ENCODE measurements at places on chromosomes 1 and 21.
A peak's percentile ranks its signal among the peaks of the same experiment; 100 is the strongest.

DNA sequence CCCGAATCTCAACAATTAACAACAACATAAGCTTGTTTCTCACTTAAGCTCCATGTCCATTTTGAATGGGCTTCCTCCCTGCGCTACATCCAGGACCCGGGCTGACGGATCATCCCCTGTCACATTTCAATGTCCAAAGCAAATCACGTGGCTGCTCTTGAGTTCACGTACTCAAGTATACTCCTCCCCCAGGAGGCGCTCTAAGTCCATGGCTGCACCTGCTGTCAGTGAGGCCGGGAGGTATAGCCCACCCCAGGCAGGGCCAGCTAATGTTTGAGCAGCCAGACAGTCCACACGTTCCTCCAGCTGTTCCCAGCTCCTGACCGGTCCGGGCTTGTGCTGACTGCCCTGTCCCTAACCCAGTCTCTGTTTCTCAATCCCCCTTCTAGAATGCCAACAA is 220.8 kb downstream of the SLC35F3 start:
- DNase-seq, result peak; percentile 11

DNA sequence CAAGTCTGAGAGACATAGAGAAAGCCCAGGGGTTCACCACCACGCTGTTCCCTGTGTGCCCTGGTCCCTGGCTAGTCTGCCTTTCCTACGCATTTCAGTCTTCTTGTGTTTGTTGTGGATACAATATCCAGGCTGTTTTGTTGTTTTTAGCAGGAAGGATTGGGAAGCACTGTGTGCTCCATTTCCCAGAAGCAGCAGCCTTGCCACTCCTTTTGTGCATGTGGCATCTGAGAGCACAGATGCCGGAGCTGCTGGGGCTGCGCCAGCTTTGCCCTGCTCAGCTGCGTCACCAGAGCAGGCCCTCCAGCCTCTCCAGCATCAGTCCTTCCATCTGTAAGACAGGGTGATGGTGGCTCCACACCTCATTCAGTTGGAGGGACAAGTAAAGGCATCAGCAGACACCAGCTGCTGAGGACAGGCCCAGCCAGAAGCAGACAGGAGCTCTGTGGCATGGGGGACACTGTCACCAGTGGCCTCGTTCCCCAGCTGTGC is 94.4 kb upstream of the COL6A1 start:
- no peak for DNase-seq

- DNase-seq, result no peak
Measured at GRCh38 chr1:220796530-220796929, 9.8 kb downstream of the MTARC1 start.

- DNase-seq, result no peak
Measured at GRCh38 chr1:153040950-153041631, at the start of gene SPRR2D. TSS of gene SPRR2D (minus strand) at chr1:153041120. CDS start at chr1:153040346, 774 bp downstream.

DNA sequence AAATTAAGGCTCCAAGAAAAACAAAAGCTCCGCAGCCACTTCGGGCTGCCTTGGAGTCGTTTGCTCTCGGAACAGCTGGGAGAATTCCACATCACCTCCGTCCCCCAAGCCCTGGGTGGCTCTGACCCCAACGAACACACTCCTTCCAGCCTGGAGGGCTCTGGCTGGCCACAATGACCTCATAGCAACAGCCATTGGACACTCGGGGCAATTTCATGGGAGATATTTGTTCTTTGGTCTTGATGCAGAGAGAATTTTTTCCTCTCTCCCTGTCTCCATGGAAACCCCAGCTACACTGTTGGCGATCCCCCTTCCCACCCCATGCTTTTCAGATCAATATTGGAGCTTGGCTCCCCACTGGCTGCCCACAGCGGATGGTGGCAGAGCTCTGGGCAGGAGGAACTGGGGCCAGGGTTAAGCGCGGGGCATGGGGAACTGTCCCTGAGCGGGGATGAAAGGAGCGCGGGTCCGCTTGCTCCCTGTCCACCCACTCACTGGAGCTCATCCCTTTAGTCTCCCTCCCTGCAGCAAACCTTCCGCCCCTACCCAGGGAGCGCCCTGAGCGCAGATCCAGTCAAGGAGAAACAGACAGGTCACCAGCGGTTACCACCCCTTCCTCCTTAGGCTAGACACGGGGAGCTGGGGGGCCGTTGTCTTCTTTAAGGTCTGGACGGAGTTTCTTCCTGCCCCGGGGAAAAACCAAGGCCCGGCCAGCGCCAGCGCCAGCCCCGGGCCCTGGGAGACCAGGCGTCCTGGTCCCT is 1.2 kb downstream of the WNT4 start:
- DNase-seq, result no peak

GRCh38 chr1:40258445-40258769 is 371 bp downstream of the ZMPSTE24 start:
- DNase-seq, result peak; percentile 19

DNA sequence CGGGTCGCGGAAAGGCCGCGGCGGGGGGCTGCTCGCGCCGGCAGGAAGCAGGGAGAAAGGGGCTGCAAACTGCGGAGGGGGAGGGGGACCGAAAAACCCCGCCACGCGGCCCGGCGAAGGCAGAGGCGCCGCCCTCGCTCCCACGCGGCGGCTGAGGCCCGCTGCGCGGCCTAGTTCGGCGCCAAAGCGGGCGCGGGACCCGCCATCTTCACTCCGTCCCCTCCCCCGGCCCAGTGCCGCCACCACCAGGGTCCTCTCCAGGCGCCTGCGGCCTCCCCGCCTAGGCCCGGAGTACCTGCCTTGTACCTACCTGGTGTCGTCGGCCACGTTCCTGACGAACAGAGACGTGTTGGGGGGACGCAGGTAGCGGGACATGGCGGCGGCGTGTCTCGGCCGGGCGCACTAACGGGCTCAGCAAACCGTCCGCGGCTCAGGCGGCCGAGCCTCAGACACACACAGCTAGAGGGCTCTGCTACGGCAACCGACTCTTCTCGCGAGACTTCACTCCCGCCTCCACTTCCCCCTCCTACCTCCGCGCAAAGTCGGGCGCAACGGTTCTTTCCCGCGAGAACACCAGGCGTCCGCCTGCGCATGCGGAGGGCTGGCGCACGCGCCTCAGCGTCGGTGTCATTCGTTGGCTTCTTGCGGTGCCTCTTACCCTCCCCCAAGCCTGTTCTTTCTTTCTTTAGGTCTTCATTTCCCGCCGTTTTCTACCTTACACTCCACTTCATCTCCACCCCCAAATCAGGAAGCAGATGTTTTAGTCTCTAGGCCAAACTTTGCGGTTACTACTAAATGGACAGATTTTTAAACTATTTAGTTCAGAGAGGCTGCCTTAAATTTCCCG is at the start of gene SRSF10:
SRSF10 (minus strand) TSS at position 447 of the 847 bp plus-strand sequence; CDS start at position 375, 72 bp downstream.
- peak; percentile 95 for DNase-seq

- no peak for DNase-seq
Measured at GRCh38 chr1:234396871-234397270, 23.6 kb downstream of the COA6 start.

DNA sequence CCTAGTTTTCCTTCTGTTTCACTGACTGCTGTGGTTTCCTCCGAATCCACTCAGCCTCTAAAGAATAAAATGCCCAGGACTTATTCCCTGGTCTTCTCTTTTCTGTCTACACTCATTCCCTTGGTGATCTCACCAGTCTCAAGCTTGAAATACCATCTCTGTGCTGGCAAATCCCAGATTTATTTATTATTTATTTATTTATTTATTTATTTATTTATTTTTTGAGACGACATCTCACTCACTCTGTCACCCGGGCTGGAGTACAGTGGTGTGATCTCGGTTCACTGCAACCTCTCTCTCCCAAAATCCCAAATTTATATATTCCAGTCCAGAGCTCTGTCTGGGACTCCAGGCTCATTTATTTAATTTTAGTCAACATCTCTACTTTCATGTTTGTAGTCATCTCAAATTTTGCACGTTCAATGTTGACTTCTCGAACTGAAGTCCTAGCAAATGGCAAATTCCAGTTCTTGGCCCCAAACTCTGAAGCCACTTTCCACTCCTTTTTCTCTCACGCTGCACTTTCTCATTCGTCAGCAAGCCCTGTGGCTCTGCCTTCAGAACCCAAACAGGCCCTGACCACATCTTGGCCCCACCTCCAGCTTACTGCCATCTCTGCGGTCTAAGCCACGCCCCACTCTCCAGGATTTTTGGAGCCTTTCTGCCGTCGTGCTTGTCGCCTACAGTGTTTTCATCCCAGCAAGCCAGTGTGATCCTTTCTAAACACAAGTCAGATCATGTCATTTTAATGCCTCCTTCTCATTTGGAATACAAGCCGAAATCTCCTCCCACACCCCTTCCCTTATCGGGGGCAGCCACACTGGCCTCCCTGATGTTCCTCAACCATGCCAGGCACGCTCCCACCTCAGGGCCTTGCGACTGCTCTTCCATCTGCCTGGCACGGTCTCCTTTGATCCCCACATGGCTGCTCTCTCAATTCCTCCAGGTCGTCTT is 14.2 kb upstream of the TENT5B start:
- DNase-seq, result peak; percentile 48

DNA sequence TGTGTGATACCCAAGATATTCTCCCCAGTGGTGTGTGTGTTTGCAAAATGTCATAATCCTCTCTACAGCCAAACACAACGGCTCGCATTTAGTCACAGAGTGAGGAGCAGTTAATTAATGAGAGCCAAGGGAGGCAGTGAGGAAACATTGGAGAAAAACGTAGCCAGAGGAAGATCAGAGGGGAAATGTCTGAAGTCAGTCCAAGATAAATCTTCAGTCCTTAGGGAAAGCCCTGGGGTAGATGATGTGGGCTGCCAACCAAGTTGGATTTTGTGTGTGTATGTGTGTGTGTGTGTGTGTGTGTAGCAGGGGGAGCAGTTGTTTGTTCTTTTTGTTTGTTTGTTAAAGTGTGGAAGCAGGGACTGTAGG is 201.0 kb upstream of the PTBP2 start:
- DNase-seq, result no peak

DNA sequence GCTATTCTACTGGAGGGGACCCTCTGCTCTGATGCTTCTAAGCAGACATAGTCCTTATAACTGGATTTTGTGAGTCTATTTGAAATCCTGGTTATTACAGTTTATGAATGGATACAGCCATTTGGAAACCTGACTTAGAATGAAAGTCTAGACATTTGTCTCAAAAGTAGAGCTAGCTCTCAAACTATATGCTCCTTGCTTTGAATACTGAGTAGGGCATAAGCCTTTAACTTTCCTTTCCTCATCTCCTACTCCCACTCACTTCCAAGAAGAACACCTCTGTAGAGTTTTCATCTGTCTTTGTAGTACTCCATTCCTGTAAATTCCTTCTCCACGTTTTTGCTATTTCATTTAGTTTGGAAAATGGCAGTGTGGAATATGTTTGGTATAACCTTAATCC is 9.0 kb upstream of the ARID1A start:
- DNase-seq, result no peak

DNA sequence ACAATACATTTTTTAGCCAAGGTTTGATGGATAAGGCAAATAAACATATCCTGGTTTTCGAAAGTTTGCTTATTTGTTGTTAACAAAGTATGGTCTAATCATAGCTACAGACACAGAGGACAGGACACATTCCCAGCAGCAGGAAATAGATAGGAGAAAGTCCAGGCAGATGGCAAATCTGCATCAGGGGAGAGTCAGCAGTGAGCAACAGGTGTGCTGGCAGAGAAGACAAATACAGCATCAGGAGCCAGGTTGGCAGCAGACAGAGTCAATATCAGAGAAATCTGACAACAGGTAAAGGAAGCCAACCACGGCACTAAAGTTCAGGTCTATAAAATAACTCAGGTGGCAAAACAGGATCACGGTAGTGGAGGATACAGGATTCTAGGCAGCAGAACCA is 210.7 kb upstream of the PTBP2 start:
- DNase-seq, result no peak

DNA sequence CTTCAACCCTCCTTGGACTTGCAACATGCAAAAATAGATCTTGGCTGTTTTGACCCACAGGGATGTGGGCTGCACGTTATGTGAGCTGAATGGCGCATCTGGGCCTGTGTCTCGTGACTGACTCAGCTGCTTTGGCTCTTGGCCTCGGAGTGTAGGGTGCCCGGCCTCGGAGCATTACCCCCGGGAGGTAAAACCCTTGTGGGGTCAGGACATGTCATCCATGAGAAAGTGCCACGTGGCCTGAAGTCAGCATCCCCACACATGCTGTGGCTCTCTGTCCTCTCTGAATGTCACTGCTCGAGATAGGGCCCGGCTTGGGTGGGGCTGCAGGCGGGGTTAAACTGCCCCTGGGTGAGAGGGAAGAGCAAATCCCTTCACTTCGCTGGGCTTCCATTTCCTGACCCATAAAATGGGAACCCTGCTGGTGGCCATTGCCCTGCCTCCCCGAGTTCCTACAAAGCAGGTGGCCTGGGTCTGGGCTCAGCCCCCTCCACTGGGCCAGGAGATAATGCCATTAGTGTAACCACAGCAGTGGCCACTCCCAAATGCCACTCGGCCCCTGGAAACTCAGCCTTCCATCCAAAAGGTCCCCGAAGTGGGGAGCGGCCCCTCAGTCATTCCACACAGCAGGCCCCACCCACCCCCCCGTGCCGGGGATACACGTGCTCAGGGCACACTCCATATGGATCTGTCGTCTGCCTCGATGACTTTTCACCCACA is 22.8 kb upstream of the TSPEAR start:
- no peak for DNase-seq

- DNase-seq, result no peak
Measured at GRCh38 chr1:212700223-212700891, 717 bp upstream of the BATF3 start.

DNA sequence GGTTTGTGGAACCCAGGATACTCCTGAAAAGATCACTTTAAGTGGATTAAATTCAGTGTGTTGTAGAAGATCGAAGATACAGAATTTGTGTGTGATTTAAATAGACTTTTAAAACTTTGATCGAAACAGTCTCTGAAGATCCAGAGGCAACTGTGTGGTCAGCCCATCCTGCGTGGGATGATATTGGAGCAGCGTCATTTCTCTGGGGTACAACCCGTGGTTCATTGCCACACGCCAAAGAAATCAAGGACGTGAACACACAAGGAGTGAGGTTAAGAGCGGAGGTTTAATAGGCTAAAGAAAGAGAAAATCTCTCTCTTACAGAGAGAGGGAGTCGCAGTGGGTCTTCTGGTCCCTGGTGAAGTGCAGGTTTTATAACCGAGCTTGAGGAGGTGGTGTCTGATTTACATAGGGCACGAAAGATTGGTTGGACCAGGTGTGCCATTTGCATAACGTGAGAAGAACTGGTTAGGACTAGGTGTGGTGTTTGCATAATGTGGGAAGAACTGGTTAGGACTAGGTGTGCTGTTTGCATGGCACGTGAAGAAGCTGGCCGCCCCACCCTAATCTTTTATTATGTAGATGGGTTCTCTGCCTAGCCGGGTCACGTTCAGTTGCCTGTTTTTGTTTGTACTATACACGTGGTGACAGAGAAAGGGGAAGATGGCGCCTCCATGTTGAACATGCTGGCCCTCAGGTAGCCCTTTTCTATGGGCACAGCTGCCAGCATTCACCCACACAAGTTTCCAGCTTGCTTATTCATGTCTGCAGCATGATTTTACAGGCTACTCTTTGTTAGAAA is 82.3 kb downstream of the ADSS2 start:
- DNase-seq, result no peak
